GM12865 (cell line): ENCODE measurements at places on chromosomes 3 and 15.

- no peak for DNase-seq
These were observed 60.3 kb upstream of the TEX264 start for GRCh38 chr3:51610708-51611107.

DNA sequence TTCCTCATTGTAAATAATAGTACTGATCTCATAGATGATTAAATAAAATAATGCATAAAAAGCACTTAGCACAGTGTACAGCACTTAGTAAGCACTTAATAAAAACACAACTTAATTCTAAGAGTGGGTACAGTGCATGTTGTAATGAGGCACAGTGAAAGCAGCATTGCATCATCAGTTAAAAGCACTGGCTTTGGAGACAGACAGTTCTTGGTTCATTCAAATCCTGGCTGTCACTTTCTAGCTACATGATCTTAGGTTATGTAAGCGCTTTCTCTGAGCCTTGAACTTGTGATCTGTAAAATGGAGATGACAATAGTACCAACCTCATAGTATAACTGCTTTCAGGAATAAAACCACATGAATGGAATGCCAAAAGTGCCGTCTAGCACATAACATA is 151.5 kb downstream of the DPH6 start:
- DNase-seq = no peak

- DNase-seq = no peak
These were observed 14.2 kb downstream of the ATXN7 start for GRCh38 chr3:63877737-63878393.

DNA sequence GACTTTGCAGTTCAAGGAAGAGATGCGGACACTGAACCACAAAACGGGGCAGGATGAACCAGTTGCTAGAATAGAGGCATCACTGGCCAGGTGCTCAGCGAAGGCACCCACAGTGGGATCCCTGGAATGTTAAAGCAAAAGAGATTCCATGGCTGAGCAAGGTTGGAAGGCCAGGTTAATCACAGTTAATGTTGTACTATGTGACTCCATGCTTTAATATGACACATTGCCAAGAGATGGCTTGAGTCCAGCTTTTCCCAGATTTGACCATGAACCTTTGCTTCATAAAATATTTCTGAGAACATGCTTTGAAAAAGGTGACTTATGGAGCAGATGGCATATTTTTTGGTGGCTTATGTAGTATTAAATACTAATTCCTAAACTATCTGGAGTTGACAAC is 76.2 kb upstream of the CMTM7 start:
- no peak for DNase-seq

DNA sequence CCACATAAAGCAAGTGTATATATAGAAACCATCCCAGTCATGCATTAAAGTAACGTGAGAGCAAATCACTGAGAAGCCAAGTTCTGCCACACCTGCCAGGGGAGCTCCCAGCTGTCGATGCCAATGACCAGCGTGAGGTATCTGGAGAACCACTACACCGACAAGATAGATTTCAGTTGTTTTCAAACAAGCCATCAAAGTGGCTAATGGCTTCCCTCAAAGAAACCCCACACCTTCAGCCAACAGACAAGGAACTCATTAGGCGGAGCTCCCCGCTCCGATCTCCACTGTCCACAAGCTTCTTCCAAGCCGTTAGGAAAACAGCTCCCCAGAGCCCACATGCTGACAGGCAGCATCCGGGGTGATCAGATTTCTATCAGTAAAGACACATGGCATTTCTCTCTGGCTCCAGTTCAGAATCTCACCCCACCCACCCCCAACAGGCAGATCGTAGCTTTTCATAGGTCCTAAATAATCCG is 54.2 kb upstream of the SPATA12 start:
- DNase-seq = no peak

DNA sequence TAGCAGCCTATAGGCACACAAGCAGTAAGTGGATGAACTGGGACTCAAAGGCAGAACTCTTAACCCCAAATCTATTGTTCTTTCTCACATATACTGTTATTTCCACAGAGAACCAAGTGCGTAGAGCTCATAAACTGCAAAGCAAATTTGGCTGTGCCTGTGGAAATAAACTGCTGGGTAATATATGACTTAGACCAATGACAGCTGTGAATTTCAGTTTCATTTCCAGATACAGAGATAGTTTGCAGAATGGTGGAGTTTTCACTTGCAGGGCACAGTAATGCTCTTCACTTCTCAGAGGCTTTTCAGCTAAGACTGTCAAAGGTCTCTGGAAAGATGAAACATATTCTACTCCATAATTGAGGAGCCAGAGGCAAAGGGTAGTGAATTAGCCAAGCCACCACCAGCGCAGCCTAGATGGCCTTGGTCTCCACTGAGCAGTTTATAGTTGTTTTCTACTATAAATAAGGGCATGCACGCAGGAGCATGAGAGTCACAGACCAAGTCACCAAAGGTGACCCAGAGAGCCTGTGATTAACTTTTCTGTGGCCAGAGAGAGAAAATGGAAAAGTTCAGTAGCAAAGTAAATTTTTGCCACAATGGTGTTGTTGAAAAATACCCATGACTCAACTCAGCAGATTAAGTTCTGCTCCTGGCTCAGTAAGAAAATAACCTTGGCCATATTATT is 180.7 kb upstream of the GRM7 start:
- peak; percentile 87 for DNase-seq

GRCh38 chr15:35061825-35062737 is 23.0 kb downstream of the NANOGP8 start:
- peak; percentile 54 for DNase-seq

- no peak for DNase-seq
These were observed 161.9 kb upstream of the RGMA start for GRCh38 chr15:93250950-93251349.

GRCh38 chr3:184977796-184978195 is 165.8 kb downstream of the VPS8 start:
- DNase-seq = no peak

GRCh38 chr15:73955861-73956742 is 29.8 kb downstream of the LOXL1 start:
- DNase-seq = no peak

DNA sequence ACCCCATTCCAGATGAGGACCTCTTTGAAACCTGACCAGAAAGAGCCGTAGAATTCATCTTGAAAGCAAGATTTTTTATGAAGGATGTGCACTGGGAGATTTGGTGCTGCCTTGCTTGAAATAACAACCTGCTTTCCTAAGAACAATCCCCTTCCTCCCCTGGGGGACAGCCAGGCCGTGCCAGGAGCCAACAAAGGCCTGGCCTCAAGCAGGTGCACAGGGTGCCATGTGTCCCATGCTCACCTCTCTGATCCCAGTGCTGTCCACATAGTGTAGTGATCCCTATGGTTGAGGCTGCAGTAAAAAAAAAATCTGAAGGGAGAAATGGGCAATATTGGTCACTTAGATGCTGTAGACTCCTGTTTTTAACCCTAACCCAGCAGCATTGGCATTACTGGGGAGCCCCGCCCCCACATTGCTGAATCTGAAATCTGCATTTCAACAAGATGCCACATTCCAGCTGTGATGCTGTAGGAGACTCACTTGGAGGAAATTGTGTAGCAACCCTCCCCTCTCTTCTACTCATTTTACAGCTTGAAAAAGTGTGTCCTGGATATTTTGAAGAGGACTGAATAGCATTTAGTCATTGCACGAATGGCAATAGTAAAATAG is 171.2 kb downstream of the APBA2 start:
- no peak for DNase-seq

- DNase-seq = no peak
These were observed 27.4 kb upstream of the CD47 start for GRCh38 chr3:108118038-108118768.
